Hematopoietic multipotent progenitor cell treated with erythropoietin and hydrocortisone succinate and interleukin-3 and kit ligand, for 8 days (in vitro differentiated cells): ENCODE measurements at places on chromosomes 3 and 15.

GRCh38 chr3:158539414-158540014 lies 31.5 kb upstream of the MLF1 start:
- DNase-seq = peak; percentile 80

- DNase-seq = no peak
Measured at GRCh38 chr3:190892395-190892902, 30.0 kb upstream of the GMNC start.

DNA sequence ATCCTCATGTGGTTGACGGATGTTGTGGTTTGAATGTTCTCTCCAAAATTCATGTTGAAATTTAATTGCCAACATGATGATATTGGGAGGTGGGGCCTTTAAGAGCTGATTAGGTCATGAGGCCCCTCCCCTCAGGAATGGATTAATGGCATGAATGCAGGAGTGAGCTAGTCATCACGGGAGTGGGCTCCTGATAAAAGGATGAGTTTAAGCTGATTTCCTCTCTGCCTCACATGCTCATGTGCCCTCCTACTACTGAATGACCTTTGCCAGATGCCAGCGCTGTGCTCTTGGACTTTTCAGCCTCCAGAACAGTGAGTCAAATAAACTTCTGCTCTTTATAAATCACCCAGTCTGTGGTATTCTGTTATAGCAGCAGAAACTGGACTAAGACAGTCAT lies 111.2 kb downstream of the MYO5A start:
- DNase-seq = peak; percentile 66

- DNase-seq = no peak
Measured at GRCh38 chr3:184592371-184593219, 31.0 kb downstream of the EPHB3 start.

- DNase-seq = peak; percentile 95
Measured at GRCh38 chr3:195914648-195915473, 6.5 kb upstream of the TNK2 start.

- no peak for DNase-seq
Measured at GRCh38 chr3:9810433-9810770, 340 bp downstream of the TTLL3 start.

- no peak for DNase-seq
Measured at GRCh38 chr3:193932136-193932535, 203.8 kb upstream of the HES1 start.

- no peak for DNase-seq
Measured at GRCh38 chr3:56976651-56977560, 83.6 kb upstream of the SPATA12 start.
